SW480 (cell line): ENCODE measurements at places on chromosomes 1 and 21.

GRCh38 chr1:215987092-215987875 lies 420.2 kb downstream of the KCTD3 start:
- DNase-seq: no peak

GRCh38 chr1:9231648-9232332 lies 2.8 kb upstream of the H6PD start:
- peak; percentile 33 for DNase-seq

GRCh38 chr21:42563686-42564085 lies 50.0 kb downstream of the SLC37A1 start:
- no peak for DNase-seq

- no peak for DNase-seq
These were observed 1.8 kb upstream of the FNDC10 start for GRCh38 chr1:1601564-1602303.

- no peak for DNase-seq
These were observed 110.1 kb downstream of the ERG start for GRCh38 chr21:38388203-38388602.

- no peak for DNase-seq
These were observed 5.0 kb upstream of the ADAMTSL4 start for GRCh38 chr1:150544204-150544603.

GRCh38 chr1:6267686-6268322 lies 6.9 kb upstream of the GPR153 start:
- no peak for DNase-seq

DNA sequence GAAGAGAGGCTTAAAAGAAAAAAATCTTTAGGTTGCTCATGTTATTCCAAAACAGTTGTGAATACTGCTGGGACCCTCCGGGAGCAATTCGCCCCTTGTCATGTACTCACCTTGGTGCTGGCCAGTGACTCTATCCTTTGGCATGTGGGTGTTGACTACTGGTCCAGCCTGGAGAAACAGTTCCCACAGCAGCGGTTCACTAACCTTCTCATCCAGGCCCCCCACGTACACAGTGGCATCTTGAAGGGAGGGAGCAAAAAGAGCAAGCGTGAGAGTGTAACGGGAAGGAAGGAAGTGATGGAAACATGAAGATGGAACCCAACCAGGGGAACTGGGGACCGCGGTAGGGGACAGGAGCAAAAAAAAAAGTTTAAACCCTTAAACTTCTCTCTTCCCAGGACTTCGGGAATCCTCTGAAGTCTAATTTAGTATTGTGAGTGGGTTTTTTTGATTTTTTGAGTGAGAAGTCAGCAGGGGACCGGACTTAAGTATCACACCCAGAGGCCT lies 494 bp downstream of the SF3B4 start:
- no peak for DNase-seq

- no peak for DNase-seq
These were observed 82.8 kb downstream of the MIS18A start for GRCh38 chr21:32196001-32196400.

GRCh38 chr21:35770101-35770945 lies 290.0 kb downstream of the SETD4 start:
- no peak for DNase-seq

DNA sequence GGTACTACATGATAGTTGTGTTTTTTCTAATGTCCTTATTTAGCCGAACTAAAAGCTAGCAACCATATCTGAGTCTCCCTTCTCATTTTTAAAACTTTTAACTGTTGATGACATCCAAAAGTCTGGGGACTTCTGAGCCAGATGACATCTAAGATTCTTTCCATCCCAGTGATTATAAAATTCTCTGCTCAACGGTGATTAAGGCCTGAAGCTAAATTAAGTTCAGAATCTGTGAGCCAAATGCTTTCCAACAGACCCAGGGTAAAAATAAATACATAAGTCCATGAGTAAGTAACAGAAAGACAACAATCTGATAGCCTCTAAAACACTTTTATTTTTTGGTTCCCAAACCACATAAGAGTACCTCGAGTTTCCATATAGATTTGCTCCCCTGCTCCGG lies 13.1 kb upstream of the PTP4A2 start:
- no peak for DNase-seq

GRCh38 chr1:100383743-100384405 lies 31.6 kb downstream of the CDC14A start:
- no peak for DNase-seq

GRCh38 chr1:161393151-161393550 lies 25.5 kb upstream of the CFAP126 start:
- DNase-seq: no peak

GRCh38 chr1:246221485-246222255 lies 285.4 kb downstream of the SMYD3 start:
- peak; percentile 83 for DNase-seq
